ENCODE measurements at places on chromosomes 3 and 15.

- DNase-seq, result no peak
These were observed 128.2 kb upstream of the PLXNA1 start for GRCh38 chr3:126854666-126855065.

DNA sequence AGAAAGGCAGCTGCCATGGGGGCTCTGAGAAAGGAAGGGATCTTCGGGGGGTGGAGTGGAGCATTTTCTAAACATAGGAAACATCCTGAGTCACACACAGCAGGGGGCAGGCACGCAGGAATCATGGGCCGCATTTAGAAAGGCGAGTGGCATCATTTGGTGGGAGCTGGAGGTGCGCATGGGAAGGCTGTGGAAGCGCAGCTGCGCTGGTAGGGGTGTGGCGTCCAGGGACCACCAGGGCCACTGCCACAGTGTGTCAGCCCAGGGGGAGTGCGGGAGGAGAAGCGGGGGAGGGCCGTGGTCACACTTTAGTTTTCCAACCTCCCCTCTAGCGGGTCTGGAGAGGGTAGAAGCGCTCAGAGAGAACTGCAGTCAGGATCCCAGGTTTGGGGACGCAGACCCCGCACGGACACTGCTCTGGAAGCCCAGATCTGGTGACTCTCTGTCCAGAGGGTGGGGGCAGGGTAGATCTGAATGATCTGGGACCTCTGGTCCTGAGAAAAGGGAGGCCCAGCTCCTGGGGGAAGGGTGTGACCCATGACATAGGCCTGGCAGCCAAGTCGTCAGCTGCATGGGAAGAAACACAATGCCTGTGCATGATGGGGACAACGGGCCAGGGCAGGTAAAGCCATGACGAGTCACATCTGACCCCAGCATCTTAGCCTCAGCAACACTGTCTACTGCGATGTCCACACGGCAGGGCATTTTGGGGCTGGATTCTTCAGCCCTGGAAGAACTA is 88.0 kb upstream of the IQSEC1 start:
- DNase-seq, result no peak

DNA sequence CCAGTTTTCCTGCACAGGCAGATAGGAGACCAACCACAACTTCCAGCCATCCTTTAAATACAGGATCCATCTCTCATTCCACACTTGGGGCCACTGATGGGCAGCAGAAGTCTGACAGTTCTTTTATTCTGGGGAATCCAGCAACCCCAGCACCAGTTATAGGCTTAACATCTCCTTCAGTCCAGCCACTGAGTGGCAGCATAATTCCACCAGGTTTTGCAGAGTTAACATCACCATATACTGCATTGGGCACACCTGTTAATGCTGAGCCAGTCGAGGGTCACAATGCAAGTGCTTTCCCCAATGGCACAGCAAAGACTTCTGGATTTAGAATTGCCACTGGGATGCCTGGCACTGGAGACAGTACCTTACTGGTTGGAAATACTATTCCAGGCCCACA is 2.9 kb downstream of the NPAP1 start:
- DNase-seq, result no peak

- no peak for DNase-seq
These were observed 20.7 kb downstream of the PPP1R2 start for GRCh38 chr3:195522254-195523023.
